ENCODE measurements at places on chromosomes 16 and 17.

- no peak for DNase-seq
Measured at GRCh38 chr17:56891751-56892150, 22.1 kb downstream of the TRIM25 start.

- no peak for DNase-seq
Measured at GRCh38 chr17:78408476-78409050, 30.1 kb downstream of the PGS1 start.

DNA sequence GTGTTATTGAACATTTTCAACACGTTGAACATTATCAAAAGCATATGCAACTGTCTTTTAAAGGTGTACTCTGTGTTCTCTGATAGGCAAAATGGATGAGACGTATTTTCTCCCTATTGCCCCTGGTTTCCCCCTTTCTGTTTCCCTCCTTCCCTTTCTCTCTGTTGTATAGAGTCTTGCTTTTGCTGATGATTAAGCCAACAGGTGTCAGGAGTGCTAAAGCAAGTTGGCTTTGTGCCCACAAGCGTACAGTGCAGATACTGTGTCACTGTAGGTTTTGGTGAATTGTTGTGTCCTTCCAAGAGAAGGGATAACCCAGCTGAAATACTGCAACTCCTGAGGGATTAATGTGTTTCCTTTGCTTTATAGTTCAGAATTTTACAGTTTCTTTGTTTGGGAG is 74.4 kb downstream of the COX10 start:
- DNase-seq = peak; percentile 12

- DNase-seq = peak; percentile 47
Measured at GRCh38 chr17:57114085-57114673, 29.1 kb downstream of the AKAP1 start.

GRCh38 chr16:67884684-67885083 is at the start of gene NRN1L:
Gene NRN1L (plus strand): TSS chr16:67884885. CDS start chr16:67884904, 19 bp downstream.
- DNase-seq = peak; percentile 31

- DNase-seq = no peak
Measured at GRCh38 chr17:14579716-14580115, 278.8 kb downstream of the HS3ST3B1 start.

- DNase-seq = no peak
Measured at GRCh38 chr16:4233431-4233830, 8.4 kb downstream of the SRL start.

GRCh38 chr16:15770512-15770911 is 86.3 kb downstream of the MYH11 start:
- no peak for DNase-seq

DNA sequence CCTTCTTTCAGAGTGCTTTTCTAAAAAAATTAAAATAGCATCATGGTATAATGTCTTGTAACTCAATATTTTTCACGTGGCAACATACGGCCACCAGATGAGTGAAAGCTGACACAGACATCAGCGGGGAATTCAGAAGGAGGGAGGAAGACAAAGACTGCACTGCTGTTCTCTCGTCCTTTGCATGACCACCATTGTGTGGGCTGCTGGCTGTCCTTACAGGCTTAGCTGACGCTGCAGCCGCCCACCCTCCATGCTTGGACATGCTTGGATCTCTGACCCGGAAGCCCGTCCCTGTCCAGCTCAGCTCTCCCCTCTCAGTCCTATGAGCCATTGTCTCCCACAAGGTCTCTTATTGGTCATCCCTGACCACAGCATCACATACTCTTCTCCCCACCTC is 11.4 kb upstream of the MLYCD start:
- DNase-seq = no peak

GRCh38 chr17:11031787-11032186 is 193.9 kb upstream of the PIRT start:
- no peak for DNase-seq

DNA sequence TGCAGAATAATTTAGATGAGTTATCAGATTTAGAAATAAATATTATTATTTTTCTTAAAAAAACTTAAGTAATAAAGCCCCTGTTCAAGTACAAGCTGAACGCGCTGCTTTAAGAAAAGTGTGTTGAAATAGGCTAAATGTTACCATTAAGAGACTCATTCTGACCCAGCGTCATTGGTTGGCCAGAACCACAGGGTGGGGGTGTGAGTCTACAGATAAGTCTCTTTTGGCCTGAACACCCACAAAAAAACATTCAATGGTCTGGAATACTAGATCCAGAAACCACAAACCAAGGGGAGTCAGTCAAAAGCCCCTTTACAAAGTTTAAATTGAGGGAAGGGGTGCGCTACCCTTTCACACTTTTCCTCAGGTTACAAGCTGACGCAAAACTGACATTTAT is 776.1 kb downstream of the KCNJ2 start:
- no peak for DNase-seq

DNA sequence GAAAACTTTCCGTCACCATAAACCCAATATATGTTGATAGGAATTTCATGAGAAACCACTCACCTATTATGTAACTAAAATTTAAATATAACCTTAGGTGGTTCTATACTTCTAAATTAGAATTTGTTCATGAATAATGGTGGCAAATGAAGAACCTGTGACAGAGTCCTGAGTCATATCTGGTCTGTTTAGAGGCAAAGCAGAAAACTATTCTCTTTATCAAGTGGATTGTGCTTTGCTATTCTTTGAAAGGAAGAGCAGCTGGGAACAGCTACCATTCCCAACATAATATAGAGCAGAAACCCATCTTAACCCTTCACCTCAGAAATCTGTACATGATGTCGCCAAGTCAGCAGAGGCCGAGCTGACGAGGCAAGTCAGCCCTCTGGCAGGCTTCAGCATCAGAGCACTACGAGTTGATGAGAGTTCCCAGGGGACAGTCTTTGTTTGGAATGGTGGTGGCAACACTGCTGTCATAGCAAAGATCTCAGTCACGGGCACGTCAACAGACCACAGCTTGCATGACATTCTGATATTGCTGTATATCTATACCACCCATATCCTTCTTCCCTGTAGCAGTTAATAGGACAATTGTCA is 631.9 kb upstream of the CA10 start:
- DNase-seq = peak; percentile 75

- DNase-seq = no peak
Measured at GRCh38 chr16:4694642-4695451, 1.5 kb downstream of the NUDT16L1 start.

DNA sequence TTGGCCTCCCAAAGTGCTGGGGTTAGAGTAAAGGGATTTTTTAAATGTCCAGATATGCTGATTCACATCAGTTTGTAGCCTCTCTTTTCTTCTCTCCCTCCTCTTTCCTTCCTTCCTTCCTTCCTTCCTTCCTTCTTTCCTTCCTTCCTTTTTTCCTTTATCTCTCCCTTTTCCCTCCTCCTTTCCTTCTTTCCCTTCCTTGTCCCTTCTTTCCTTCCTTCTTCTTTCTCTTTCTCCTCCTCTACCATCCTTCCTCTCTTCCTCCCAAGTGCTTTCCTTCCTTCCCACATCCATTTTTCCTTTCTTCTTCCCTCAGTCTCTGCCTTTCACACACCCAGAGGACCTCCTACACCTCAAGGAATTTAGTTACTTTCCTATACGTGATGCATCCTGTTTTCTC is 671.8 kb downstream of the HS3ST4 start:
- no peak for DNase-seq

Data from NCI-H345 (cell line).